ENCODE measurements at places on chromosomes 6 and 20.

GRCh38 chr20:17014756-17015366 is 212.0 kb upstream of the PCSK2 start:
- no peak for DNase-seq

DNA sequence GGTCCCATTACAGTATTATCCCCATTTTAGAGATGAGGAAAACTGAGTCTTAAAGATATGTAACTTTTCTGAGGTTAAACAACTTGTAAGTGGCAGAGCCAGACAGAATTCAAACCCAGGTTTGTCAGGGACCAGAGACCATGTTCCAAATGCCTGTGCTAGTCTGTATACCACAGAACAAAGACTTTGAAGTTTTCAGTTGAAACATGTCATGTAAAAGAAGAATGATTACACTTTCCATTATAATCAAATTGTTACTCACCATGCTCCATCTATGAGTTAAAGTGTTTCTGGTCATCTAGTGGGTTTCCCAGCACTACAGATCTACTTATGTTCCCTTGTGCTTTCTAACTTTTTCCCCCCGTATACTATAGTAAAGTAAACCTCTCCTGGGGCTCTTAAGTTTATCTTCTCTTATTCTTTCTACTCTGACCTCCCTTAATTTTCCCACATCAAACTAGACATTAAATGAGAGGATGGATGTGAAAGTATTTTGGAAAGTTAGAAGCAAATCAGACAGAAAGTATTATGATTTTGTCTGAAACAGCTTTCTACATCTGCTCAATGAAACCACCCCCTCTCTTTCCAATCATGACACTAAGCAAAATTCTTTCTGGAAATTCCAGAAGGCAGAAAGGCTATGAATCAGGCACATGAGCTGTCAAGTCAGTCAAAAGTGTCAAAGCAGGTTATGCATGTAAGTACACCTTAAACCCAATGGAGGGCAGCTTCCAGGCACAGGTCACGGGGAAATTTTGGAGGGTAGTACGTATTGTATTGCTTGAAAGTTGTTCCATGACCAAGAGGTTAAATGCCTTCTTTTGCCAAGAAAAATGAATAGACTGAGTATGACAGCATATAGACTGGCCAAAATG is 132.7 kb upstream of the MAP3K7 start:
- DNase-seq: no peak

- no peak for DNase-seq
These were observed 349.2 kb upstream of the HSF2 start for GRCh38 chr6:122050242-122050755.

DNA sequence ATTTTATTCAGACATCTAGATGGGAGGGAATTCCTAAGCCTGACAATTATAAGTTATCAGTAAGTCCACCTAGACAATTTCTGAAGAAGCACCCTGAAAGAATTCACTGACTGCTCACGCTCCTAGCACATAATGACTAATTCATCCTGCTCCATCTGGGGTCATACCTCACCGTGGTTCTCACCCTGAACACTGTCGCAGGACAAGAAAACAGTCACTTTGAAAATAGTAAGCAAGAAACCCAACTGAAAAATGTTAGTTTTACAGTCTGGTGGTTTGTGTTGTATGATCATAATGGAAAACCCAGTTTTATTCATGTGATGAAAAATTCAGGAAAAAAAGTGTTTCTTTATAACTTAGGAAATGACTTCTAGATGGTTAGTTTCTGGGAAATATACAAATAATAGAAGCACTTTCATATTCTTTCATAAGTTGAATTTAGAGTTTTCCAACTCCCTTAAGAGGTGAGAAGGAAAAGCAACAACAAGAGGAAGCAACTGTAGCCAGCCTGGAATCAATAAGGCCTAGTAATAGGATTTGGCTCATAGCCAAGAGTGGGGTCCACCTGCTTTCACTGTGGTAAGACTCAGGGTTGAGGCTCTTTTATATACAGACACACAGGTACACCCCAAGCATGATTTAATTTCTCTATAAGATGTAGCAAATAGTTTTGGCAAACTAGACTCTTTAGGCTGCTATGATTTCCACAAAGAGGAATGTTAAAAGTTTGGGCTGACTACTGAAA is 94.1 kb downstream of the HIVEP2 start:
- no peak for DNase-seq

GRCh38 chr6:135904666-135905065 is 53.2 kb downstream of the PDE7B start:
- no peak for DNase-seq

- DNase-seq: no peak
These were observed 21.4 kb downstream of the PCSK2 start for GRCh38 chr20:17248224-17248623.
